ENCODE measurements at places on chromosomes 13 and 19. TPM values are rescaled to one million over a fixed set of nuclear protein-coding genes. Genes with fewer than 3 reads are reported as not detected.

DNA sequence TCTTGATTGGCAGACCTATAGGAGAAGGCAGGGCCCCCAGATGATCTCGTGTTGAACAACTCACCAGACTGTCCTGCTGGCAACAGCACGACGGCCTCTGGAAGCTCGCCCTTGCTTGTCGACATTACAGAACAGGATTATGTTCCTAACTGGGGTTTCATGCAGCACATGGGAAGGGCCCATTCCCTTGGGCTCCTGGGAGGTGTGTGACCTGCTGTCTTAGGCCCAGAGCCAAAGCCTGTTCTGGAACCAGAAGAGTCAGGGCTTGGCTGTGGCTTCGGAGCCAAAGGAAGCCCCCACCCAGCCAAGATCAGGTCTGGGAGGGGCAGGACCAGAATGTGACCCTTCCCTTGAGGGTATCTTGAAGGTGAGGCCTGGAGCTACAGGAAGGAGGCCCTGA is 36.9 kb downstream of the RGCC start:
- no peak for DNase-seq

GRCh38 chr19:53365899-53366493 is 491 bp downstream of the ZNF525 start:
- DNase-seq: no peak

DNA sequence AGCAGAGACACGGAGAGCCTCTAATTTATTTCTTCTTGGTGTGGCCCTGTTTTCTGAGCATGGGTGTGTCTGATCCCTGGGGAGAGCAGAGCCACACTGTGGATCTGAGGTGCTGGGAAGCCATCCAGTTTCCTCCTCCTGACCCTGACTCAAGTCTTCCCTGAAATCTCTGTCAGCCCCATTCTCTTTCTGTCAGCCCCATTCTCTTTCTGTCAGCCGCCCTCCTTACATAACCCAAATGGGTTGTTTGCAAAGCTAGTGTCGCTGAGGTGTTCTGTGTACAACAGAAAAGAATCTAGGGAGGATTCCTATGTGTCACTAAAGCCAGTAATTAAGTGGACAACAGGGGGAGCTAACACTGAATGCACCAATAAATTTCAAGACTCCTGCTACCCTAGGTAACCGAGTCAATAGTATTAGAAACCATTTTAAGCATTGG is 50.2 kb downstream of the LRCH1 start:
- DNase-seq: no peak

DNA sequence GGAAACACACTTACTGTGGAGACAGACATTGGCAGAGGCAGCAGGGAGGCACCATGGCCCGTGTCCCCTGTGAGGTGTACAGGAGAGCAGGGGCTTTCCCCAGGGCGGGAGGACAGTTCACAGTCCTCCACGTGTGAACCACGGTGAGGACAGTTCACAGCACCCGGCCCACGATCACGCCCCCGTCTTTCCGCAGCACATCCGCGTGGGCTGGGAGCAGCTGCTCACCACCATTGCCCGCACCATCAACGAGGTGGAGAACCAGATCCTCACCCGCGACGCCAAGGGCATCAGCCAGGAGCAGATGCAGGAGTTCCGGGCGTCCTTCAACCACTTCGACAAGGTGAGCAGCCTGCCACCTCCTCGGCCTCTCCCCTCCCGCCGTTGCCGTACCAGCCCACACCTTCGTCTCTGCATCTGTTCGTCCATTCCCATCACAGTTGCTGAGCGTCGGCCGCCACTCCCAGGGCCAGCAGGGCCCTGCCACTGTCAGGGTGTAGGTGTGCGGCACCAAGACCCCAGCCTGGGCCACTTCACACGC is 17.4 kb downstream of the CAPN12 start:
- no peak for DNase-seq

- no peak for DNase-seq
Measured at GRCh38 chr13:66845393-66845792, 384.7 kb downstream of the PCDH9 start.

DNA sequence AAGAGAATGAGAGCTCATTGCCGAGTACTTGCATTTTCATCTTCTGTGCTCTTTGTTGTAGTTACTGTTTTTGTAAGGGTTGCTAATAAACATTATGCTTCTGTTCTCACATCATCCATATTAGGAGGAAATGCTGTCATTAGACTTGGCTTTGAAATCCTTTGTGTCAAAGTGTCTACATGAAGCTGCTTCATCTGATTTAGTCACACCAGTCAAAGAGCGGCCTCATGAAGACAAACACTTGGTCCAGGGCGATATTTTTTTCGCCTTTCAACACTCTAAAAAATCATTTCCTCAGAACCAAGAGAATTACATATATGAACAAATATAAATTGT is 105.0 kb downstream of the SPRY2 start:
- no peak for DNase-seq

- DNase-seq: peak; percentile 76
Measured at GRCh38 chr19:40219721-40220276, 1.6 kb upstream of the TTC9B start.

- no peak for DNase-seq
Measured at GRCh38 chr13:90455067-90455466, 892.4 kb upstream of the MIR17HG start.

DNA sequence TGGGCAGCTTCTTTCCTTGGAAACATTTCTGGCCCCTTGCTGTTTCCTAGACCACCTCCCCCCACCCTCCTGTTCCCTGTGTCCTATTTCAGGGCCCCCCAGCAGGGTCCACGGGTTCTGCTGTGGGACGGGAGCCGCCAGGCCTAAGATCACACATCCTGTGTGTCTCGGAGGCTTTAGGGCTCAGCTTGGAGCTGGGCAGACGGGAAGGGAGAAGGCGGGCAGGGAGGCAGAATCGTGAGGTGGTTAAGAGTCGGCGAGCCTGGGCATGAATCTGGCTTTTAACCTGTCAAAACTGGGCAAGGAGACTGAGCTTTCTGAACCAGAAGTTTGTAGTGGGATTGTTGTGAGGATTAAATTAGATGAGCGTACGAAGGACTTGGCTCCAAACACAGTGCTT is 4.8 kb downstream of the KCNC3 start:
- no peak for DNase-seq

DNA sequence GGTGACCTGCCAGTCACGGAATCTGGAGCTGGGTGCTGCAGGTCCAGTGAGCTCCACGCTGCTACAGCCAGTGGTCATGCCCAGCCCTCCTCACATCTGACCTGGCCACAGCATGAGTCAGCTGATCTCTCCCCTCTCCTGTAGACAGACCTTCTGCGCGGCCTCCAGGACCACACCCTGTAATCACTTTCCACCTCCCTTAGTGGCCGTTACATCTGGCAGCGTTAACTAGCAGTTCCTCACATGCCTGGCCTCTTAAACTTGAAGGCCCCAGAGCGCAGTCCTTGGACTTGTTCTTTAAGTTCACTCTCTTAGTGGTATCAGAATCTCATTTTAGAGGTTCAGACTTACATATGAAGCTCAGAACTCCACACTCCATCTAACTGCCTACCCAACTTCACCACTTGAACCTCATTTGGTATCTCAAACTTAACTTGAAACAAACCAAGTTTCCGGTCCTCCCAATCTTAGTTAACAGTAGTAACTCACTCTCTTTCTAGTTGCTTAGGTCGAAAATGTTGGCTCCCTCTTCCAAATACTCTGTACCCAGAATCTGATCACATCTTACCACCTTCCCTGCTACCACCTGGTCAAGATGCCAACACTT is 22.7 kb downstream of the MIPEP start:
- DNase-seq: peak; percentile 15

DNA sequence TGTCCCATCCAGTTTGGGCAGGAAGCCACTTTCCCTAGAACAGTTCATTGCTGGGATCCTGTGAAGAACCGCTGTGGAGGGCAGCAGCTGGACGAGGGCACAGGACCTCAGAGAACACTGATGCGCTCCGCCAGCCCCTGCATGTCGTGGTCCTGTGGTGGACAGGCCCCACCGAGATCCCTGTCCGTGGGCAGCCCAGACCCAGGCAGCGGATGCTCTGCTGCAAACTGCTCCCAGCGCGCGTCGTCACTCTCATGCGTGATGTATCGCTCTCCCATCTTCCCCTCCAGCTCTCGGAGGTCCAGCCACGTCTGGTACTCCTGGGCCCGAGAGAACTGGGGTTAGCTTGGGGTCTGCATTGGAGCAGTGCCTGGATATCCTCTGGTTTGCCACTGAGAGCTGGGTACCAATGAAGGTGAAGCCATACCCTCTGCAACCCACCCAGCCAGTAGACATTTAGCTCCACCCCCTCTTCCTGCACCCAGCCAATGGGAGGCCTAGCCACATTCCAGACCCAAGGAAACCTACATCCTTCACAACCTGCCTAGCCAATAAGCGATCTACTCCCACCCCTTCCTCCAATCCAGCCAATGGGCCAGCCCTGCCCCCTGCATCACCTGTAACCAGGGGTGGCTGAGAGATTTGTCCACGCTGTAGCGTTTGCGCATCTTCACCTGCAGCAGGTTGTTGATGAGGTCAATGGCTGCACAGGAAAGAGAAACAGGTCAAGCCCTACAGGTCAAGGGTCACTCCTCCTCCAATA is 13.6 kb upstream of the DACT3 start:
- DNase-seq: peak; percentile 7

DNA sequence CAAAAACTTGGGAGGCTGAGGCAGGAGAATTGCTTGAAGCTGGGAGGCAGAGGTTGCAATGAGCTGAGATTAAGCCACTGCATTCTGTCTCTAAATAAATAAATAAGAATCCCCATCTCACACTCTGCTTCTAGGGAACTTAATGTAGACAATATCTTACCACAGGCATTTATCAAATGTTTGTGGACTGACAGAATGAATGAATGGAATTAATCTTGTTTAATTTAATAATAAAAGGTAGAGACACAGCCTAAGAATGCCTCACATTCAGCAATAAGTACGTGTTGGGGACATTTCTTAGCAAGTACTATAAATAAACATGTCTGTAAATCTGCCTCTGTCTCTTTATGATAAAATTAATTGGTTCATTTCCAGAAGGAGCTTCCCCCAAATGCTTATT is 36.2 kb upstream of the RBM26 start:
- no peak for DNase-seq

DNA sequence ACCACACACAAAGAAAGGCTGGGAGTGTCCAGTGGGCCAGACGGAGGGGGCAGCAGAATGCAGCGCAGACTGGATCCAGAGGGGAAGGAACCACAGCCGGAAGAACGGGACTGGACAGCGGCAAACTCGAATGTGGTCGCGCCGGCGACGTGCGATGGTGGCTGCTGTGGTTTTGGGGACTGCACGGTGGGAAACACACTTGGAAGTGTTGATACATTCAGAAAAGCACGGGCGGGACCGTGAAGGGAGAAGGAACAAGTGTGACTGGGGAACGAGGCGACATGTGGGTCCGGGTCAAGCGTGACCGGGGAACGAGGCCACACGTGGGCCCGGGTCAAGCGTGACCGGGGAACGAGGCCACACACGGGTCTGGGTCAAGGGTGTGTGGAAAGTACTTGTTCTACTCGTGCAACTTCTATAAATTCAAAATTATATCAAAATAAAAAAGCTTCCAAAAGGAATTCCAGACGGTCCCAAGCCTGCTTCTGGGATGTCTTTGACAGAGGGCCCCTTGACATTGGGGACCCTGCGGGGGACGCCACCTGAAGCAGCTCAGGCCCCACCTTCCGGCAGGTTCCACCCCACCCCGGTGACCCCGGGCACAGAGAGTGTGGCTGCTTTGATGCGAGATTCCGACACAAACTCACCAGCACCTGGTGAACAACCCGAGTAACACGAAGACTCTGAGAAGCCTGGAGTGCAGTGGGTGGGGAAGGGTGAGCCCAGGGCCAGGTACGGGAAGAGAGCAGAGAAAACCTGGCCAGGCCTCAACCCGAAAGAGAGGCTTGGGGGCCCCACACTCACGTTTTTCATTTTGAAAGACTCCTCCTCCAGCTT is 25.1 kb upstream of the C13orf46 start:
- no peak for DNase-seq

GRCh38 chr13:77907666-77908341 is 10.8 kb downstream of the EDNRB start:
- DNase-seq: no peak

GRCh38 chr13:90696656-90697055 is 650.8 kb upstream of the MIR17HG start:
- peak; percentile 0 for DNase-seq

NKPD1 gene
- under 0.01 TPM for total RNA-seq

SMIM44 gene
- total RNA-seq: not detected

SRRM5 gene
- not detected for total RNA-seq

FGF21 gene
- total RNA-seq: not detected

RDH8 gene
- not detected for total RNA-seq

CTXN1 gene
- 0.56 TPM for total RNA-seq

KCTD4 gene
- total RNA-seq: 0.72 TPM

KATNAL1 gene
- total RNA-seq: 35.8 TPM

SPRED3 gene
- 0.90 TPM for total RNA-seq
